ENCODE measurements at places on chromosomes 1 and 21. TPM values are rescaled to one million over a fixed set of nuclear protein-coding genes. Genes with fewer than 3 reads are reported as not detected.

DNA sequence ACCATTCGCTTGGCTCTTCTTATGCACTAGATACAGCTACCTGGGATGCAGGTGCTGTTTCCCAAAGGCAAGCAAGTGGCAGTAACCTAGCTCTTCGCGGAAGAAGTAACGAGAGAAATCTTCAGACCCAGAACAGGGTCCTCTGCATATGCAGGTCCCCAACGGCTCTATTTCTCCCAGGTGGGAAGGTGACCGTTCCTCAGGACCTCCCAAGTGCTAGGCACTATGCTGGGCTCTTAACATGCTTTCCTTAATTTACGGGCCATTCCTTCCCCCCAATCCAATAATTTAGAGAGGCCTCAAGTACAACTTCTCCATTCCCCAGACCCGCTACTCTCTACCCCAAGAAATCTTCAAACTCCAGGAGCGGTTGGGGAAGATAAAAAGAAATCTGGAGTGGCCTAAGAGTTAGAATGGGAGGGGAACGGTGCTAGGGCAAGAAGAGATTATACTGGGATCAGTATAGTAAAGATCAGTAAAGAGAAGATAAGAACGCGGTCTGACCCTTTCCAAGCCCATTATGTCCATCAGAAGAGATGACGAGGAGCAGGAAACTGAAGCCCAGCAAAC, 410 bp downstream of the TXNDC12 start:
- no peak for DNase-seq

DNA sequence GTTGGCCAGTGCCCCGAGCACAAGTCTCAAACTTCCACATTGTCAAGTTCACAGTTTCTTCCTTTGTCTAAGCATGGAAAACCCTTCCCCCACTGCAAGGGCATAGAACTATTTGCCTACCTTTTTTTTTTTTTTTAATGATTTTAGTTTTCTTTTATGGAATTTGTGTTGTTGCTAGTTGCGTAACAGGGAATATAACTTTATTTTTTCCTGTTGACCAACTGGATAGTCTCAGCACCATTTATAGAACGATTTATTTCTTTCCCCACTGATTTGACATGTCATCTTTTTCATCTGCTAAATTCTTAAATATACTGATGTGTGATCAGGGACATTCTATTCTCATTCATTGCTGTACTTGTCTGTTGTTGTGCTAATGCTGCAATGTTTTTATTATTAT, 83.0 kb downstream of the PEX14 start:
- DNase-seq = no peak

- DNase-seq = no peak
Measured at GRCh38 chr1:40802742-40803113, 19.1 kb downstream of the KCNQ4 start.

GRCh38 chr1:228408869-228409805, 2.5 kb upstream of the TRIM11 start:
- DNase-seq = no peak

DNA sequence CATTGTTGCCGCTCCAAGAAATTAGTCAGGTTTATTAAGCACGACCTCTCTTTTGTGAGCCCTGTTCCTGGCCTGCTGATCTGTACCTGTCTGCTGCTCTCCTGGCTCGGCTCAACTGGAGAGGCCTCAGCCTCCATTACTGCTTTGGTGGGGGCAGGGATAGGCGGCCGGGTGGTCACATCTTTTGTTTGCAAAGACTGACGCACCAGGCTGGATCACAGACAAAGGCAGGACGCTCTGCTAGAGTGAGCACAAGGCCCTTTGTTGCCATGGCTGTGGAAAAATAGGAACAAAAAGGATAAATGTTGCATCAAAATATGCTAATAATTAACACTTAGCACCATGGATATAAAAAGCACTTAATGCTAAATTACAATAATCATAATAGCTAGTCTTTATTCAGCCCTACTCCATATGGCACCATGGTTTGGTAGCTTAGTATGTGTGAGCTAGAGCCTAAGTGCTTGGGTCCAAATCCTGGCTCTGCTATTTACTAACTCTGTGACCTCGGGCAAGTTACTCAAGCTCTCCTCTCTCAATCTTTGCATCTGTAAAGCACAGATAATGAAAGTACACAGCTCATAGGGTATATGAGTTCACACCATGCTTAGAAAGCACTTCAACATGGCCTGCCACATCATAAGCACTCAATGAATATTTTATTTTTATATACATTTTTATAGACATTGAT, 28.9 kb upstream of the HPDL start:
- no peak for DNase-seq

The SNX27 gene
- total RNA-seq = 44.6 TPM

- DNase-seq = no peak
Measured at GRCh38 chr1:153543736-153544135, 1.9 kb downstream of the S100A4 start.

GRCh38 chr1:41533016-41533730, 48.7 kb upstream of the EDN2 start:
- DNase-seq = no peak

GRCh38 chr1:218349348-218350034, 4.4 kb downstream of the TGFB2 start:
- DNase-seq = no peak

The FCRLB gene
- total RNA-seq = 2.4 TPM

GRCh38 chr1:15107058-15107687, 46.4 kb upstream of the TMEM51 start:
- DNase-seq = no peak

DNA sequence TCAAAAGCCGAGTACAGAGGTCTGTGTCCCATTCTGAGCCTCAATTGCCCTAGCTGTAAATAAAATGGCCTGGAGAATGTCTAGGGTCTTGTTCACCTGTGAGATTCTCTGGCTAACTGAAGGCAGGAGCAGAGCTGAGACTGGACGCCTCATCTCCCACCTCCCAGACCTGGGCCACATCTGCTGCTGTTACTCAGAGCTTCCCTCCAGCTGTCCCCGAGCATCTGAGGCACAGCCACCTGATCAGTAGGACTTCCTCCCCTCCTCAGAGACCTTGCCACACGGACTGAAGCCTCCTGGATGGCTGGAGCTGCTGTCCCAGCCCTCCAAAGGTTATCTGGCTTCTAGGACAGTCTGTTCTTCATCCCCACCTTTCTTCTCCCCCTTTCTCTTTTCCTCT, 62.4 kb downstream of the TMEM53 start:
- no peak for DNase-seq

DNA sequence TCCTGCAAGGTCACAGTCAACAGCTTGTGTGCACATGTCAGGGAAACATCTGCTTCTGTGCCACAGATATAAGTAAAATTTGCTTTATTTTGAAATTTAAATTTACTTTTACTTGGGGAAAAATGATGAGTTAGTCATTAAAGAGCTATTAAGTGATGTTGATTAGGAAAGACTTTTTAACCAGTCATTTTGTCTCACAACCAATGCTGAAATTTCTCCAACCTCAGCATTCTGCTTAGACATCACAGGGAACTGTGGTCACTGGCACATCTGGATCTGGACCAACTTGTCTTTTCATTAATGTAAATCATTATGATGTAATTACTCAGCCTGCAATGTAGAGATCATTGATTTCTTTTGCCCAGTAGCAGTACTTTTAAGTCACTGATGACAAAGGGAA, 301.0 kb downstream of the TTLL7 start:
- DNase-seq = no peak

DNA sequence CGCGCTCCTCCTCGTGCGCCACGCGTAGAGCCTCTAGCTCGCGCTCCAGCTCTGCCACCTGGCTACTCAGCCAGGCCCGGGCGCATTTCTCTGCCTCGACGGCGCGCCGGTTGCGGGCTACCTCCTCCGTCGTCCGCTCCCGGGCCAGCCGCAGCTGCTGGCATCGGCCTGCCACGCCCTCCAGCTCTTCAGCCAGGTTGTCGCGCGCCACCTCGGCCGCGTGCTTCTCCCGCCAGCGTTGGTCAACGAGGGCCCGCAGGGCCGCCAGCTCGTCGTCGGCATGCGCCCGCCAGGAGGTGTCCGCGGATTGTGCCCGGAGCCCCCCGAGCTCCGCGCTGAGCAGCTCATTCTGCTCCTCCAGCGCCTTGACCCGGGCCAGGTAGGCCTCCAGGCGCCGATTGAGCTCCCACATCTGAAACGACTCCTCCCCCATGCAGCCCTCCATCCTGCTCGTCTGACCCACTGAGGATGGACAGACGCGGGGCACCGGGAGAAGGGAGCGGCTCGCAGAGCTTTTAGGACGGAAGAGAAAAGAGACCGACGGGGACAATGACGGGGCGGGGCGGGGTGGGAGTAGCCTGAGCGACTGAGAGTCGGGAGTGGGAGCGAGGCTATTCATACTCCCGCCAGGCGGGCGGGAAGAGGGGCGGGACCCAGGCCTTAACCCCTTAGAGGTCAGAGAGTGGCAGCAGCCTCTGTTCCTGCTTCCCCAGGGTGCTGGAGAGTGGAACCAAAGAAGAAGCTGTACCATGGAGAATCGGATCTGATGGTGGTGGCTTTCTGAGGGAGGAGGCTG, at the start of gene NES:
NES (minus strand) TSS at position 588 of the 796 bp plus-strand sequence; CDS start at position 445, 143 bp downstream.
- peak; percentile 55 for DNase-seq

DNA sequence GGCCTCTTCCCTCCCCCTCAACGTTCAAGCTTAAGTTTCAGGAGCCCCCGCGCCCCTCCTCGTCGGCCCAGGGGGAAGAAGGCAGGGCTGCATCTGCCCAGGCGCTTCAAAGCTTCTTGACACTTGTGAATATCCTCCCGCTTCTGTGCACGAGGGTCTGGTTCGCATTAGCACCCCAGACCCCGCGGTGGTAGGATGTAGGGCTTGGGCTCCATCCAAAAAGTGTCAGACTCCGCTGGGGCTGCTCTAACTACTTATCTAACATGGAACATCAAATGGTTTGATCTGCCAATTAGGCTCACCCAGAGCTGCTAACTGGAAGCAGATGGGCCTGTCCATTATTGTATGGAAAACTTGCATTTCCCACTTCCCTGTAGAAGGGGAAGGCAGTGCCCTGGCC, 28.9 kb downstream of the TAS1R2 start:
- DNase-seq = no peak

GRCh38 chr1:33563699-33564098, 91.3 kb downstream of the ZSCAN20 start:
- DNase-seq = no peak

- DNase-seq = no peak
Measured at GRCh38 chr1:36076979-36077573, 6.8 kb upstream of the TEKT2 start.
